Astrocyte of the cerebellum (primary cell): ENCODE measurements at places on chromosomes 7 and 10.
A peak's percentile ranks its signal among the peaks of the same experiment; 100 is the strongest.

- DNase-seq, result no peak
Measured at GRCh38 chr7:108124820-108125219, 5.3 kb downstream of the LAMB4 start.

DNA sequence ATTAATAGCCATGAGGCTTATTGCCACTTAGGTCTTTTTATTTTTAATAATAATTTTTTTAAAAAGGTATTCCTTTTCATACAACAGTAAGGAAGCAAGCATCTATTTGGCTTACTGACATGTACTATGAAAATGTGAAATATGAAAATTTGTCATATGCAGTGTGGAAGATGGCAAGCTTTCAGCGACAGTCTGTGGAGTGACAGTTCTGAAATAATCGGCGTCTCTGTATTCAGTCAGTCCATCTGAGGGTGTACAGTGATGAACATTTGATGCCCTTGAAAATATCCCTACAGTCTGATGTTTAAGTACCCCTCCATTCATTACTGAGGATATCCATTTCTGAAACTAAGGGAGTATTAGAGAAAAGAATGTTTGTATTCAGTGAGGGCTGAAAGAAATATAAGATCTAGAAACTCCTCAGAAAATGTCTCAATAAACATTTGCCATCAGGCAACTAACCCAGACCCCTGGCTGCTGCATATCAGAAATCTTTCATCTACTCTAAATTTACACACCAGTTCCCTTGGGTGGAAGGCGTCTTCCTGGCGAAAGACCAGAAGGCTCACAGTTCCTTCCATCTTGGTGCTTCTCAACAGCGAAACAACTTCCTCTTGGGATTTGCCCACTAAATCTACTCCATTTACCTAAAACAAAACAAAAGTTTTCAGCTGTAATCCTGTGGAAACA lies 440.6 kb downstream of the PARD3 start:
- DNase-seq, result no peak

DNA sequence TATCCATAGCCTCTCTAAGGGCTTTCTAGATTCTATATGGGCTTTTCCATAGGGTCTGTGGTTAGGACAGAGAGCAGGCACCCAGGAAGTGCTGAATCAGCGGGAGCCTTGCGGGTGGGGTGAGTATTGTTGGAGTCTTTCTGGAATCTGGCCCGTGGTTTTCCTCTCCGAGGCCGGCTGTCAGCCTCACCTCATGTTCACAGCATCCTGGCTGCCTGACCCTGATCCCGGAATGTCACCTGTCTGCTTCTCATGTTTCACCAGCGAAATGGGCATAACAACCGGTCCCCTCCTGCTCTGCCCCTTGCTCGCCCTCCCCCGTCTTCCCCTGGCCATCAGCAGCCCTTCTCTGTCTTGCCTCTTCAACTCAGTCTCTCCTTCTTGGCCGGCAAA lies 36.5 kb downstream of the DDIT4 start:
- no peak for DNase-seq

DNA sequence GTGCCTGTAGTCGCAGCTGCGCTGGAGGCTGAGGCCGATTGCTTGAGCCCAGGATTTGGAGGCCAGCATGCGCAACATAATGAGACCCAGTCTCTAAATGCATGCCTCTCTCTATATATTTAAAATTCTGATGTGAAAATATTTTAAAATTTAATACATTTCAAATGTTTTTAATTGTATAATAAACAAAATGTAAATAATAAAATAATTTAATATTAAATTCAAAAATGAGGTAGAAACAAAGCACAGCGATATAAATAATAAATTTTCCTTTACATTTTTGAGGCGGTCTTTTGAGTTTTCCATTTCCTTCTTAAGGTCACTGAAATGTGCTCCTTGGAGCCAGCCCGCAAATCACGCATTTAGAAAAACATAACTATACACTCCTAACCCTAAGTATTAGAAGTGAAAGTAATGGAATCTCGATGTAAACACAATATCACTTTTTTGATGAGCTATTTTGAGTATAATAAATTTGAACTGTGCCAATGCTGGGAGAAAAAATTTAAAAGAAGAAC lies 523 bp upstream of the CDK1 start:
- no peak for DNase-seq

- DNase-seq, result peak; percentile 97
Measured at GRCh38 chr7:32586291-32587221, 91.3 kb downstream of the AVL9 start.

DNA sequence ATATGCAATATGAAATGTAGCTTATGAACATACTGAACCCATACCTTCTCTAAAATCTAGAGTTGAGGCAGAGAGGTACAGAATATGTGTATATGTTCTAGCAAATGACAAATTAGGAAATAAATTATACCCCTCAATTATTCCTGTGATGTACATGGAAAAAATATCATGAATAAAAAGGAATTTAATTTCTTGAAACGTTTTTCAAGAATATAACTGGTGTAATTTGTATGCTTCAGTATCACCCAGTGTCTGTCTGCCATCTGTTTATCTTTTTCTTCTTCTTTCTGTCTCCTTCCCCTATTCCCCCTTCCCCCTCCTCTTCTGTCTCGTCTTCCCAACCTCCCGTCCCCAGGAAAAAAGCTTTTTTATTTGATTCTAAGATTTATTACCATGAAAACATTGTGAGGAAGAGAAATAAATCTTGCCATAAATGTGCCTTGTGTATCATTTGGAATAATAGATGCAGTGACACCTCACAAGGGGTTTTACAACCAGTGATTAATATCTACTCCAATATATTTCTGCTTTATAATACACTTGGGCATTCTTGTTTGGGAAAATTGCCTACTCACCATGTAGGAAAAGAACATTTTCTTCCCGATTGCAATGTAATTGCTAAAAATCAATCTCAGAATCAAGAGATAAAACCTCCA lies 12.2 kb downstream of the LANCL2 start:
- DNase-seq, result no peak
